ENCODE measurements at places on chromosomes 3 and 15.

- DNase-seq: no peak
Measured at GRCh38 chr15:101103598-101103997, 148.2 kb downstream of the CHSY1 start.

DNA sequence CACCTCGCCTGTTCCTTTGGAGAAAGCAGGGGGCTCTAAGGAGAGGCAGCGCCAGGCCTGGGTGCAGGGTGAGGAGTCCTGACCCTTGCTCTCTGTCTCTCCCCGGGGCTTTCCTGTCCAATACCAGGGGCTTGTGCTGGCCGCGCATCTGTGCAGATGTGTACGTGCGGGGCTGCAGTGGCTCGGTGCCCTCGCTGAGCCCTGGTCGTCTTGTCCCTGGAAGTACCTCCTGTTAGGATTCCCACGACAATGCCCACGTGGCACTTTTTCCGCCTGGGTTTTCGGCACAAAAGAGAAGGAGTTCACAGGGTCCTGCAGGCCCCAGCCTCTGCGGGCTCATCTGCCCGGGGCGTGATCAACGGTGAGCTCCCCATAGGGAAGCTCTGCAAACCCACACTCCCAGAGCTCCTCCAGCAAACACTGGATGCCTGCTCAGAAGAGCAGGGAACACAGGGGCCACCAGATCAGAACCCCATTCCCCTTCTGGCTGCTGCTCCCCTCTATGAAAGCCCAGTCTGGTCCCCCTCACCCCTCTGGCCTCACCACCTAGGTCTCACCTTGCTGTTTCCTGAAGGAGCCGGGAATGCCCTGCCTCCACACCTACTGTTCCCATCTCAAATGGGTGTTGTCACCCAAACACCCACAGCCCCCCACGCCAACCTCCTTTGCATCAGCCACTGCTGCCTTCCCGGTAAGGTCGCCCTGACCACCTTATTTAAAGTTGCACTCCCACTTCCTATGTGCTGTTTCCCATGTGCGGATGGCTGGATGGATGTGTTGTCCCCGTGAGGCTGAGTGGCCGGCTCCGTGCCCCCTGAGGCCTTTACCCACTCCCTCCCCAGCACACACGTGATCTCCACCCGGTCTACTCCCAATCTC is 62.6 kb upstream of the PRR20G start:
- DNase-seq: no peak

GRCh38 chr3:141312354-141313092 is 55.8 kb upstream of the ZBTB38 start:
- no peak for DNase-seq

DNA sequence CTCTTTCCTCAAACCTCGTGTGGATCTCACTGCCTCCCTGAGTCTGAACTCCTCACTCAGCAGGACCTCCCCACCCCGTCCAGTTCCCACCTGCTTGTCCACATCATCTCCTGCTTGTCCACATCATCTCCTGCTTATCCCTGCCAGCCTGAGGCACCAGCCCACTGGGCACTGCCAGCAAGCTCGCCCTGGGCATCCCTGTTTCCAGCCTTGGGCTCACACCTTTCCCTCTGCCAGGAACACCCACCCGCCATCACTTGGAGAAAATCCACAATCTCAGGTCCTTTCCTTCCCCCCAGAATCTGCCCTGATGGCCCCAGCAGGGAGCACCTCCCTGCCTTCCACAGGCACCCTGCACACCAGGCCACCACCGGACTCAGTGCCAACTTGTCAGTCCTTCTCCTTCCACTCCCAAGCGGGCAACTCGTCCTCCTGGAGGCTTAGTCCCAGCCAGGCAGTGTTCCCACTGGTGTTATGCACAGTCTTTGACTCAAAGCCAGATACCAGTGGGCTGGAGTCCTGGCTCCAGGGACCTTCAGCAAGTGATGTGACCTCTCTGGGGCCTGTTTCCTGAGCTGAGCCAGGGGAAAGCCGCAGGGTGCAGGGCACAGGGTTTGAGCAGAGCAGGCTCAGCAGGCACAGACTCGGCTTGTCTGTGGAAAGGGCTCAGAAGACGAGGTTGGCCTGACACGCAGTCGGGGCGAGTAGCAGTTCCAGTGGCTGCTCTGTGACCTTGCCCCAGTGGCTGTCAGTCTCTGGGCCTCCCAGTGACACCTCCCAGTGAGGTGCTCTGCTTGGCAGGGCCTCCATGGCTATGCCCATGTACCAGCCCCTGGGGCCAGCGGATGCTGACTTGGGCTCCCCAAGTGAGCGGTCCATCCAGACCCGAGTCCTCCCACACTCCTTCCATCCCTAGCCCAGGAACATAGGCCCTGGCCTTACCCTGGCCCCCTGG is 9.5 kb upstream of the MESP2 start:
- DNase-seq: no peak

DNA sequence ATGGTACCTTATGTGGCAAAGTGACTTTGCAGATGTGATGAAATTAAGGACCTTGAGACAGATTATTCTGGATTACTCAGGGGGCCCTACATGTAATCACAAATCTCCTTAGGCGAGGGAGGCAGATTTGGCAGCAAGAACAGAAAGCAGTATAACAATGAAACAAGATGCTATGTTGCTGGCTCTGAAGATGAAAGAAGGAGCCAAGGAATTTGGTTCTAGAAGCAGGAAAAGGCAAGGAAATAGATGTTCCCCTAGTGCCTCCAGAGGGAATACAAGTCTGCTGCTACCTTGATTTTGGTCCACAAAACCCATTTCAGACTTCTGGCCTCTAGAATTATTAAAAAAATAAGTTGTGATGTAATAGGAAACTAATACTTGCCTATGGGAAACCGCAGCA is 64.5 kb downstream of the PIK3R4 start:
- DNase-seq: no peak
